ENCODE measurements at places on chromosomes 12 and 14.

DNA sequence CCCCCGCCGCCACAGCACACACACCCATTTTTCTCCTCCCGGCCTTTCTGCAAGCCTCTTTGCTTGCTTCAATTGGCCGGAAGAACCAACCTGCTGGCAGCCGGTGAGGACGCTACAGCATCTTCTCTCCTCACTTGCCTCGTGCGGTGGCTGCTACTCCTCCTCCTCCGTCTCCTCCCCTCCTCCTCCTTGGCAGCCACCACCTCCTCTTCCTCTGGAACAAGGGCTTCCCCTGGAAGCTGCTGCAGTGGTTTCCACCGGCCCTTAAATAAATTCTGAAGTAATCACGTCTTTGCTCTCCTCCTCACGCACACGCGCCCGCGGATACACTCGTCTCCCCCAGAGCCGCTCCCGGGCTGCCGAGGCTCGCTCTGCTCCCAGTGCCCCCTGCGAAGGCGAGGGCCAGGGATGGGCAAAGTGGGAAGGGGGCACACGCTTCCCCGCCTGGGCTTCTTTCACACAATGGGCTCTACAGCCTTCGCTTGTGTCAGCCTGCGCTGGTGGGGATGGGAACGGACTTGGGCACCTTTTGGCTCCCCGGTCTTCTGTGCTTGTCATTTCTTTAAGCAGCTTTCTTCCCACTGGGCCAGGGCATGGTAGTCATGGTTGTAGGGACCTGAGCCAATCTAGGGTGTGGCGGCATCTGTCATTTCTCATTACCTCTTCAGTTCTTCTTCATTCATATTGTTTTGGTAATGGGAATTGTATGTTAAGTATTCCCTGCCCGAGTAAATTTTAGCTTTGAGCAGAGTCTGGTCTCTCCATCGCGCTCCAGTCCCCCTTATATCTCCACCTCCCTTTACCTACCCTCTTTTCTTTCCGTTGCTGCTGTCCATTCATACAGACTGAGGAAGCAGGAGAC, at the start of gene PPFIA2:
Gene PPFIA2 (minus strand): TSS at position 161 of the 862 bp plus-strand sequence.
- DNase-seq: peak; percentile 15

DNA sequence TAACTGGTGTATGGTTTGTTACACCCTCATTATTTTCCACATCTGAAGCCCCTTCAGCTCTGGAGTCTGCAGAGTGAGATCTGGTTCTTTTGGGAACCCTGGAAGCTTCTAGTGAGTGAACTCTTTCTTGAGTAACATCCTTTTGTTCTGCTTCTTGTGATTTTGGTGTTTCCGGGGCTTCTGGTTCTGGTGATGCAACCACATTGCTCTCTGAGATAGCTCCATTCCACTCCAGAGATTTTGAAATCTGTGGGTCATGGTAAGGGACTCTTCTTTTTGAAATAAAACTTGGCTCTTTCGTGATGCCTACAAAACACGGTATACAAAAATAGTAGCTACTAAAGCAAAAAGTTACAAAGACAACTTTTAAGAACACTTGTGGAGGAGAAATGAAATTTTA, 5.4 kb downstream of the MDM1 start:
- no peak for DNase-seq

DNA sequence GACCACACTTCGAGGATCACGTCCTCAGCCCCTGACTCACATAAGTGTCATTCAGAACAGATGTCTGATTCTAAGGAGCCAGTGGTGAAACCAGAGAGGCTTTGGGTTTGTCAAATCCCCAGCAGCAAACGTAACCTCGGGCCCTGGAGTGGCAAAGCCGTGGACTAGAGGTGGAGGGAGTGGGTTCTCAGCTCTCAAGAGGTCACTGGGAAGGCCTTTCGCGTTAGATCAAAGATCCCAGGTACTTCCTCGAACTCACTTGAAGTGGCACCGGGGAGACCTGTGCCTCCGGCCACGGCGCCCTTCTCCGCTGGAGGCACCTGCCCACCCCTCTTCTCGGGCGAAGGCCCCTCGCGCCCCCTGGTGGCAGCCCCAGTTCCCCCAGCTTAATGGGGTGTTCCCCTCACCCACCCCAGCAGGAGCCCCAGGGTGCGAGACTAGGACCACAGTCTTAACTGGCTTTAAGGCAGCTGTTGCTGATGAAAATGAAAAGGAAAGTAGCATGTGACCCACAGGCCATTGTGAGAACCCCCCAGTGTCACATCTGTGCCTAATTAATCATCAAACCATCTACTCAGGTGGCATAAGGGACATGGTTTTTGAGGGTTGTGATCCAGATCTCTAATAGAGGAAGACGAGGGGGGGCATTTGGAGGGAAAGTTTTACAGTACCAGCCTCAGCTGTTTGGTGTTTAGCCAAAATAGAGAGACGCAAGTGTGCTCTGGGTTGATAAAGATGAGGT, 672 bp upstream of the ESR2 start:
- peak; percentile 85 for DNase-seq

DNA sequence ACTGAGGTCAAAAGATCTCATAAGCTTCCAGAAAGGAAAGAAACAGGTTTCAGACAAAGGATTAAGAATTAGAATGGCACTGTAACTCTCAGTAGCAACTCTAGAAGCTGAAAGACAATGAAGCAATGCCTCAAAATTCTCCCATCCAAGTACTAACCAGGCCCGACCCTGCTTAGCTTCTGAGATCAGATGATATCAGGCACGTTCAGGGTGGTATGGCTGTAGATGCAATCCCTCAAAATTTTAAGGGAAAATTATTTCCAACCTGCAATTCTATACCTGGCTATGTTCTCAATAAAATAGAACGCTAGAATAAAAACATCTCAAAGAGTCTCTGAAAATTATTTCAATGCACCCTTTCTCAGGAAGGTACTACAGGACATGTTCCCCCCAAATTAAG, 19.6 kb downstream of the NOXRED1 start:
- no peak for DNase-seq

DNA sequence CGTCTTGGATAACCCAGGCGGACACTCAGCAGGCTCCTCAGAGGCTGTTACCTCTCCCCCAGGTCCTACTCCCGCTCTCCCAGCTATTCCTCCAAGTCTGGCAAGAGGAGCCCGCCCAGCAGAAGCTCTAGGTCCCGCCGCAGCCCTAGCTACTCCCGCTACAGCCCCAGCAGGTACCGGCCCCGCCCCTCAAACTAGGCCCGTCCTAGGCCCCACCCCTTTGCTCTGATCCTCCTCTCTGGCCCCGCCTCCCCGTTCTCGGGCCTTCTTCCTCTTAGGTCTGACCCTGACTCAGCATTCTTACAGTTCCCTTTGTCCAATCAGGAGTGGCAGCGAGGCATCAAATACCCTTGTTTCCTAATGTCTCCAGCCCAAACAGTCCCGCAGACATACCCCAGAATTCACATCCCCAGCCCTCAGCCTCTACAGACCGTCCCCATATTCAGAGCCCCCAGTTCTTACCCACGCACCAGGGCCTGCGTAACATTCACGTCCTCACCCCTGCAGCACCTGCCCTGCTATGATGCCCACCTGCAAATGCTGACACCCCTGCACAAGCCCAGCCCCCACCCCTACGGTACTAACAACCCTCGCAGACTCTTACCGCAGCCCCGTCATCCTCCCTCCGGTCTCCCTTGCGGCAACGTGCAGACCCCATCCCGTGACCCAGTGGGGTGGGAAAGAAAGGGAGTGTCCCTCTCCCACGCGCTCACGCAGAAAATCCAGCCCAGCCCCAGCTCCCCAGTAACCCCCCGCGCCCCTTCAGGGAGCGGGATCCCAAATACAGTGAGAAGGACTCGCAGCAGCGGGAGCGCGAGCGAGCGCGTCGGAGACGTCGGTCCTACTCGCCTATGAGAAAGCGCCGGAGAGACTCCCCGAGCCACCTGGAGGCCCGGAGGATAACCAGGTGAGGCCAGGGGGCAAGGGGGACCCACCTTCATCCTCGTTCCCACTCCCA, 25.0 kb upstream of the HSPB8 start:
- no peak for DNase-seq

DNA sequence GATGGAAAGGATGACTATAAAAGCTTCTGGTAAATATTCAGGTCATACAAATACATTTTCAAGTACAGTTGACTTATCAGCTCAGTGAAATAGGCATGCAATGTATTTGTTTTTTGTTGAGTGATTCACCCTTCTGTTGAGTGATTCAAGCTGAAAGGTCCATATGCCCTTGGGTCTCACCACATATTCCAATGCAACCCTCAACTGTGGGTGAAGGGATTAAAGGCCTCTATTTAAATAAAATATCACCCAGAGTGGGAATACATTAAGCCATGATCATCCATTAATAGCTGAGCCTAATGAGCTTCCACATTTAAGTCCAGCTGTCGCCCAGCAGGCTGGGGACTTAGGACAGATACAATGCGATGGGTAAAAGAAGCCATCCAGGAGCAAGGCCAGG, 120.2 kb downstream of the CRACR2A start:
- no peak for DNase-seq

DNA sequence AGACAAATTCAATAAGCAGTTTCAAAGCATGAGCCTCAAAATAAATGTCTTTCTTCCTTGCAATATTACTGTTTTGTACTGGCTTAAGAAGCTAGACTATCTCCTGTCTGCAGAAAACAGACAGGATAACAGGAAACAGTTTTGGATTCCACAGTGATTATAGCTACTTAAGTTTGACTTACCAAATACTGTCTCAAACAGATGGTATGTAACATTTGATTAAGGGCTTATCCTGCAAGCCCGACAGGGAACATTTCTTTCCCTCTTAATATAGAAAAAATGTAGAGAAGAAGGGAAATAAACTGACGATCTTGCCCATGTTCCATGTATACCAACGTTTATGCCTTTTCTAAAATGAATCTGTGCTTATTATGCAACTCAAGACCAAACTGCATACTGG, 179.9 kb upstream of the EEA1 start:
- no peak for DNase-seq

DNA sequence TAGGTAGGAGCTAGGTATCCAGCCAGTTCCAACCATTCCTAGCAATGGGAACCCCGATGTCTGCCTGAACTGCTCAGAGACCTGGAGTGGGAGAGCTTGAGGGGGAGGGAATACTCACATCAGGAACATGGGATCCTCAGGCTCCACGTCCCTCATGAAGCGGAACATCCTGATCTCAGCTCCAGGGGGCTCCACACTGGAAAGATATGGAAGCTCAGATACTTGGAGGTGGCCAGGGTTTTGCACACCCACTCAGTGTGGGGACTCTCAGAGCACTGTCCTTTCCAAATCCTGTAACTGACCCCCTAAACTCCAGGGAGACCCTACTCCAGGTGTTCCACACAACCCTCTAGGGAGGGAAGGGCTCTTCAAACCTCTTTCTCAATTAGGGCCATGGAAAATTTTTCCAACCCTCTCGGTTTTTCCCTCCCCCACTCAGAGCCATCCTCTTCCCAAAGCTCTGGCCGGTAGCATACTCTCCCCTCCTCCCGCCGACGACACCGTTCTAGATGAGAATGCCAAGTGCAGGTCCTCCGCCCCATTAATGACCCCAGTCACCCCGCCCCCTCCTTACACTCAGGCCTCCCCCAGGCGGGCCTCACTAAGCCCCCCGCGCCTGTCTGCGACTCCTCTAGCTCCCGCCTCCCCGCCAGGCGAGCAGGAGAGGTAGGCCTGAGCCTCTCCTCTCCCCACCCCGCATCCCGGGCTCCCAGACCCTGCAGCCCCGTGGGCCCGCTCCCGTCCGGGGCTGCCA, 597 bp downstream of the MLF2 start:
- DNase-seq: peak; percentile 41

GRCh38 chr14:99677231-99678140, 6.6 kb upstream of the CYP46A1 start:
- DNase-seq: no peak

DNA sequence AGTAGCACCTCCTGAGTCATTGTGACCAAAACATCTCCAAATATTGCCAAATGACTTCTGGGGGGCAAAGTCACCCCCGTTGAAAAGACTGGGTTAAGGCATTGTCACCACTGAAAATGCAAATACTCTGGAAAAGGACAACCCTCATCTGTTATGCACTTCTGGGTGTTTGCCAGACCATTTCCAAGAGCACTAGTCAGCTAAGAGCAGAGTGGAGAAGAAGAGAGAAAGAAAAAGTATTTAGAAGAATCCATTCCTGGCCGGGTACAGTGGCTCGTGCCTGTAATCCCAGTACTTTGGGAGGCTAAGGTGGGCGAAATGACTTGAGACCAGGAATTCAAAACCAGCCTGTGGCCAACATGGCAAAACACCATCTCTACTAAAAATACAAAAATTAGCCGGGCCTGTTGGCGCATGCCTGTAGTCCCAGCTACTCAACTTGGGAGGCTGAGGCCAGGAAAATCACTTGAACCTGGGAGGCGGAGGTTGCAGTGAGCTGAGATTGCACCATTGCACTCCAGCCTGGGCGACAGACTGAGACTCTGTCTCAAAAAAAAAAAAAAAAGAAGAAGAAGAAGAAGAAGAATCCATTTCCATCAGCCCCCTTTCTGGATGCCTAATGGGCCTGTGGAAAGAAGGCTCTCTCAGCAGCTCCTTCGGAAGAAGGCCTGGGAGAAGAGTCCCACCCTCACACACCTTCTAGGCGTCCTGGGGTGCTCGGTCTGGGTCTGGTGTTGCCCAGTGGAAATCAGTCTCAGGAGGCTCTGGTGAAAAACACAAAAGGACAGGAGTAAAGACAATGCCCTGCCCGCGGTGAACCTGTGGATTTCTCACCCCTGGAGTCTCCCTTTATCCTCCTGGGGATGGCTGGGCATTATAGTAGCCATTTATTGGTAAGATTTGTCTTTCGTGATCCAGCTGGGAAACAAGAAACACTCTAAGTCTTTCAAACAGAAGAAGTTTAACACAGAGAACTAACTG, 3.5 kb upstream of the LTBR start:
- no peak for DNase-seq

DNA sequence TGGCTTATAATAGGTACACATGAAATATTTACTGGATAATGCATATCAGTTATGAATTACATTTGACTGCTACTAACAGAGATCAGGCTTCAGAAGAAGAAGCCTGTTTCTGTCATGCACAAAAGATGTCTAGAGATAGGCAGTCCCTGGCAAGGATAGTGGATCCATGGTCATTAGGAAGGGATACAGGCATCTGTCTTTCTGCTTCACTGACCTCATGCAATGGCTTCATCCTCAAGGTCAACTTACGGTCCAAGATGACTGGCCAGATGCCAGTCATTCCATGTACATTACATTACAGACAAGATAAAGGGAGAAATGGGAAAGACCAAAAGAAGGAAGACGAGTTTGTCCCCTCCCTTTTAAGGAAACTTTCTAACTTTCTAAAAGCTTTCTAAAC, 94.0 kb downstream of the NUAK1 start:
- DNase-seq: no peak
